Stimulated activated CD8-positive, alpha-beta memory T cell treated with anti-CD3 and anti-CD28 coated beads, Interleukin-7, amount 100 ng/mL, for 48 hours (primary cell): ENCODE measurements at places on chromosomes 16 and 17.
A peak's percentile ranks its signal among the peaks of the same experiment; 100 is the strongest.

GRCh38 chr17:82297714-82298537 lies 19.5 kb downstream of the CD7 start:
- peak; percentile 84 for DNase-seq

GRCh38 chr17:57999010-57999495 lies 8.0 kb downstream of the SRSF1 start:
- DNase-seq = no peak

DNA sequence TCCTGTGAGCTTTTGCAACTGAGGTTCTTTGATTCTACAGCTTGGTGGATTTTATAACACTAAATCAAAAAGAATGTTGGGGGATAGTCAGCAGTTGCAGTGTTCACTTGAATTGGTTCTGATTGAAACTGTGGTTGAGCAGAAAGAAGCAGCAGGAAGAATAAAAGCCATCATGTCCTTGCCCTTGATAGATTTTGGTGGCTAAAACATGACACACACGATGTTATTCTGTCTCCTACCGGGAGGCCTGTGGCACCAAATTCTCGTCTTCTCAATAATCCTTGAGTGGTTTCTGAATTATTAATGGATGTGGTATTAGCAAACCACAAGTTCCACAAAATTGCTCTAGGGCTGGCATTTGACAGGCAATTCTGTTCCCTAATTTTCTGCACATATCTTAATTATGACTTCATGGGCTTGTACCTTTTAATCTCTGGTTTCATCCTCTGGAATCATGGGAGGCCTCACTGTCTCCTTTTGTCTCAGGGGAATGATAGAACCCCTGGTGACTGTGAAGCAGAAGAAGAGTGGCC lies 338.2 kb downstream of the SNX29 start:
- no peak for DNase-seq

DNA sequence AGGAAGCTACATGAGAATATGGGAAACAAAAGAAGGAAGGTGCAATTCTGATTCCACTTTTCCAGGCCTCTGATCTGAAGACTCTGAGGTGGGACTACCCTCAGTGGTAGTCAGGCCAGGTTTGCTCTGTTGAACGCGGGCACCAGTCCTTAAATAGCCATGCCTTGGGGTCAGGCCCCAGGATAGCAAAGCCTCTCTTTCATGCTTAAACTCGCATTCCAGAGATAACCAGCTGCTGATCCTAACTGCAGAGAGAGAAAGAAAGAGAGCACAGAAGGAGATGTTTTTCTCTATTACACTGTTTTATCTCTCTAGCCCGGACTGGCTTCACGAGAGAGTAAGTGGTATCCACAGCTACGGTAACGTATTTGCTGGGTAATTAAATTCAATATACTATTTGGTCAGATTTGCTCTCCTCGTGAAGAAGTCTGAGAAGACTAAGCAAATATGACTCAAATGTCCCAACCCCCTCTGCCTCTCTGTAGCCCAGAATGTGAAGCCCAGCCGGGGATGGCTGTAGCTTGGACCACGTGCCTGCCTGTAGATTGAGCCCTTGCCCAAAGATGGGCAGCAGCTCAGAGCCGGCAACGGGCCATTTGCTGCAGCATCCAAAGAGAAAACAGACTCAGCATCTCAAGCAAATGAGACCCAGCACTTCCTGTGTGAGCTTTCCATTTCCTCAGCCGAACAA lies 122.2 kb downstream of the SMG6 start:
- no peak for DNase-seq

GRCh38 chr17:18250708-18251107 lies 7.8 kb downstream of the FLII start:
- DNase-seq = no peak

DNA sequence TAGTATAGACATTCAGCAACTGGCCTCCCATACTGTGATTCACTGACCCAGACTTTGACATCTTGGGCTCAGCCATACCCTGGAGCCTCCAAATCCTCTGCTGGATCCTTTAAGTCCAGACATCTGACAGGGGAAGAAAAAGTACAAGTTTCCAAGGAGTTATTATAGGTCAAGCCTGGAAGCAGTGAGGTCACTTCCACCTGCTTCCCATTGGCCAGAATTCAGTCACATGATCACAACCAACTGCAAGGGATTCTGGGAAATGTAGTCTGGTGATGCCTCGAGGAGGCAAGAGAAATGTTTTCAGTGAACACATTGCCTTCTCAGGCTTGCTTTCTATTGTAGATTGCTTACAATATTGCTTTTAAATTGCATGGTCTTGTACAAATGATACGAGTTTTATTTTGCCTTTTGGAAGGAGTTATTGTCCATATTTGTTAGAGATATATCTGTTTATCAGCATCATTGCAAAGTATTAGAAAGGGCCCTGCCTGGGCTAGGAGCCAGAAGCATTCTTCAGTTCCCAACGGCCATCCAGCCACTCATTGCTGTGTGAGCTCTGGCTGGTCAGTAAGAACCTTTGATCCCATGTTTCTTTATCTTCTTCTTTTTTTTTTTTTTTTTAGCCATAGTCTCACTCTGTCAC lies 696.9 kb downstream of the WWOX start:
- no peak for DNase-seq
